ENCODE measurements at places on chromosomes 5 and 9. TPM values are rescaled to one million over a fixed set of nuclear protein-coding genes. Genes with fewer than 3 reads are reported as not detected.

- H3K4me3 ChIP-seq = no peak overlapping the region
- no peaks in the 10 kb centered on the region for H3K27me3 ChIP-seq
- H3K27ac ChIP-seq = no peak overlapping the region
- peaks cover 6% of the 10 kb centered on the region for H3K36me3 ChIP-seq
Measured at GRCh38 chr9:5895782-5896181, 5.1 kb downstream of the MLANA start.

DNA sequence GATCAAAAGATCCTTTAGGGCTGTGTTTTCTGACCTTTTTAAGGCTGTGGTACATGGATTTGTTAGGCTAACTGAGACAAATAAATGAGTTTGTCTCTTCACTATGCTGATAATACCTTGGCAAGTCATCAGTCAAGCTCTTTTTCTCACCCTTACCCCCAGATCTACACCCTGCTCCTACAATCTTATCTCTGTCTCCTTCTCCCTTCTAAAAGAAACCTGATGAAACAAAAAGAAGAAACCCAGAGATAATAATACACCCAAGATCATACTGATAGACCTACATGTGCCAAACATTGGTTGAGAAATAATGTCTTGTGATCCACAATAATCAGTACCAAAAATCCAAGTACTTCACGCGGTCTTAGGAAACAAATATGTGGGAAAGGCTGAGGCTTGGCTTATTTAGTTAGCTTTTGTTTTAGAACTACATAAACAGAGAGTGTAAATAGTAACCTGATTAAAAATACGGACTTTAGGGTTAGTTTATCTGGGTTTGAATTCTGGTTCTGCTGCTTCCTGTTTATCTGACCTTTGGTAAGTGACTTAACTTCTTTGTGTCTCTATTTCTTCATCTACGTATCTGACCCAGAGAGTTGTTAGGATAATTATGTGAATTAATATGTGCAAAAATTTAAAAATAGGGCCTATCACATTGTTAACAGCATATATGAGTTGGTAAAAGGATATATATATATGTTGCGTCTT is 24.8 kb upstream of the PDCD1LG2 start:
- no peak for DNase-seq
- H3K4me1 ChIP-seq = peaks cover 11% of the 10 kb centered on the region
- H3K27me3 ChIP-seq = no peaks in the 10 kb centered on the region
- H3K36me3 ChIP-seq = no peaks in the 10 kb centered on the region
- H3K4me3 ChIP-seq = no peak overlapping the region

DNA sequence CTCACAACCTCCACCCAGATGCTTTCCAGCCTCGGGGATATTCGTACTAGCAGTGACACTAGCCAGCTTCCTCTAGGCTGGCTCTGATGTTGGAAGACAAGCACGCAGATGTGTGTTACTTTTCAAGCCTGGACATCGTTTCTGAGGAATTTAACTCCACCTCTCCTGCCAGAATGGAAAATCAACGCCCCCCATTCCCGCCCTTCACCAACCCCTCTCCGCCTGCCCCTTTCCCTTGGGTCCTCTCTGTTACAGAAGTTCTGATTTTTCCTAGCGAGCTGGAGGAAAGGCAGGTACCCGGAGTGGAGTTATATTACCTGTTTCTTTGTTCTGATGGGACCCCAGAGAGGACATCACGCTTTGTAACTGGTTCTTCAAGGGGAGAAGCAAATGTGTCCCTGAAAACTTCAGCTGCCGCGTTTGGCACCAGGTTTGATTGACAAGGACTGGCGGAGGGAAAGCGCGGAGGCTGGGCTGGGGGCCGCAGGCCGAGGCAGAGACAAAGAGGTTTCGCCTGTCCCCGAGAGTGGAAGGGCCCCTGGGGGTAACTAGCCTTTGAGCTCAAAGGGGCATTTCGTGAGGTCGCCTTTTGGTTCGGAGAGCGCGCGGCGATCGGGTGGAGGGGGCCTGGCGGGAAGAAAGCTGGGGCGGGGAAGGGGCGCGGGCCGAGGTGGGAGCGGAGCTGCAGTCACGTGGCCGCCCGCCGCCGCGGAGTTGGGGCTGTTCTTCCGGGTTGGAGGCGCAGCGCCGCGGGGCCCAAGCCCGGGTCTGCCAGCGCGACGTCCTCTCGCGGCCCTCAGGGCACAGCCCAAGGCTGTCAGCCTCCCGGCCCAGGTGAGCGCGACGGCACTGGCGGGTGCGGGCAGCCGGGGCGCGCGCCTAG is at the start of gene NNT:
Gene NNT (plus strand): TSS at position 720 of the 883 bp plus-strand sequence. CDS start 6,016 bp downstream, outside the sequence.
- DNase-seq = peak; percentile 57
- H3K36me3 ChIP-seq = peaks cover 19% of the 10 kb centered on the region
- peak within 1 kb of the TSS; percentile 90 for H3K27ac ChIP-seq
- H3K4me3 ChIP-seq = peak within 1 kb of the TSS; percentile 92

DNA sequence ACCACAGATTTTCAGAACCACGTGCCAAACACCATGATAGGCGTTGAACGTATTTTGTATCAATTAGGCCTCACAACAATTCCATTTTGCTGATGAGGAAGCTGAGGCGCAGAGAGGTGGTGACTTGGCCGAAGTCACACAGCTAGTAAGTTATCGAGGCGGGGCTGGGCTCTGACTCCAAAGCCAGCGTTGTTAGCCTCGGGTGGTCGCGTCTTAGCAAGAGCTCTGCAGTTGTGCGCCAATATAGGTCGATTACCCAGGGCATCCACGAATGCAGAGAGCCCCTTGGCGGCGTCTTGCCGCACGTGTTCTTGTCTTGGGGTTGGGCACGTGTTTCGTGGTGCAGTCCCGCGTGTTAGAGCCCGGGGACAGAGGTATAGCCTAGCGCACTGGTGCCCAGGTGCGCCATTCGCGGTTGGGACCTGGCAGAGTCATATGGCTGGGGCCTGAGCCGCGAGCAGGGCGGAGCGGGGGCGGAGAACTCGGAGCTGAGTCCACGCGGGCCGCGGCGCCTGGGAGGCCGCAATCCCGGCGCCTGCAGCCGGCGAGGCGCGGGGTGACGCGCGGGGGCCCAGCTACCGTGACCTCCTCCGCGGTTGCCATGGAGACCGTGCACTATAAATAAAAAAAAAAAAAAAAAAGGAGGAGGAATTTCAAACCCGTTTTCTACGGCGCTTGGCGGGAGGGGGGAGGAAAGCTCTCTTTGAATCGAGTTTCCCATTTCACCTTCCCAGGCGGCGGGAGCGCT is 62.3 kb downstream of the CXXC5 start:
- peaks cover 33% of the 10 kb centered on the region for H3K4me1 ChIP-seq
- H3K4me3 ChIP-seq = peak overlapping the region; percentile 76
- peaks cover 27% of the 10 kb centered on the region for H3K27me3 ChIP-seq
- no peak overlapping the region for H3K27ac ChIP-seq
- DNase-seq = peak; percentile 62

The SVEP1 gene
- under 0.01 TPM for polyA plus RNA-seq

GRCh38 chr5:144202072-144202471 is 31.4 kb downstream of the KCTD16 start:
- H3K36me3 ChIP-seq = no peaks in the 10 kb centered on the region
- H3K4me1 ChIP-seq = no peaks in the 10 kb centered on the region
- peaks cover 37% of the 10 kb centered on the region for H3K27me3 ChIP-seq
- no peak overlapping the region for H3K4me3 ChIP-seq
- H3K27ac ChIP-seq = no peak overlapping the region

DNA sequence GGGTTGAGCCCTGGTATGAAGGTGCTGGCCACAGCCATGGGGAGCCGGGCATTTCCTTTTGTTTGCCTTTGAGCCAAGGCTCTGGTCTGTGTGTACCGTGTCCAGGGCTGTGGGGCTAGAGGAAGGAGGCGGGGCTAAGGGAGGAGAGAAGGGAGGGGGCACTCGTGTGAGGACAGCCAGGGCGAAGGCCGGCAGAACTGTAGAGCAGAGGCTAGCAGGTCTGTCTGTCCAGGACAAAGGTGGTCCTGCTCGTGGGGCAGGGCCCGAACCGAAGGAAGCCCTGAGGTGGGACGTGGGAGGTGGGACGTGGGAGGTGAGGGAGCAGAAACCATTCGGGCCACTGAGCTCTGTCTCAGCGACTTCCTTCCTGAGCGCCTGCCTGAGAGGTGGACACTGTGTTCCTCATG is 41.3 kb upstream of the TESK1 start:
- H3K4me3 ChIP-seq = no peak overlapping the region
- no peak overlapping the region for H3K27ac ChIP-seq
- H3K27me3 ChIP-seq = no peaks in the 10 kb centered on the region

DNA sequence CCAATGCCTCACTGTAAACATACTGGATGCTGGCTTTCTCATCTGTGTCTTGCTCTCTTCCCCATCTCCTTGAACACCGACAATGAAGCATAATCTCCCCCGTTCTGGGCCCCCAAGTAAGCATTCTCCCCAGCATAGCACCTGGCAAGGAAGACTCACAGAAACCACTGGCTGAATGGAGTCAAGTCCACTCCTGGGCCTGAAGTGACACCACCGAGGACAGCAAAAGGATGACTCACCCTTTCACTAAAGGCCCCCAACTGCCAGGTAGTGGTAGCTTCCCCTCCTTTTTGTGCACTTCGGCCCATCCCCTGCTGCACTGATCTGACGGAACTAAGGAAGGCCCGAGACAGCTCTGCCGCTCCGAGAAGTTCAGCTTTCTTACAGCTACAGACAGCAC is 9.4 kb downstream of the VDAC1 start:
- H3K4me3 ChIP-seq = no peak overlapping the region
- H3K27me3 ChIP-seq = no peaks in the 10 kb centered on the region
- no peak overlapping the region for H3K27ac ChIP-seq
- no peak for DNase-seq

- H3K4me1 ChIP-seq = peaks cover 37% of the 10 kb centered on the region
- peak overlapping the region; percentile 100 for H3K27ac ChIP-seq
- DNase-seq = no peak
- no peaks in the 10 kb centered on the region for H3K27me3 ChIP-seq
- peak overlapping the region; percentile 63 for H3K4me3 ChIP-seq
Measured at GRCh38 chr9:68780720-68781119, 75.7 kb downstream of the PIP5K1B start.

The PCDHGB5 gene
- polyA plus RNA-seq = 0.01 TPM
